ENCODE measurements at places on chromosomes 2 and 18.

DNA sequence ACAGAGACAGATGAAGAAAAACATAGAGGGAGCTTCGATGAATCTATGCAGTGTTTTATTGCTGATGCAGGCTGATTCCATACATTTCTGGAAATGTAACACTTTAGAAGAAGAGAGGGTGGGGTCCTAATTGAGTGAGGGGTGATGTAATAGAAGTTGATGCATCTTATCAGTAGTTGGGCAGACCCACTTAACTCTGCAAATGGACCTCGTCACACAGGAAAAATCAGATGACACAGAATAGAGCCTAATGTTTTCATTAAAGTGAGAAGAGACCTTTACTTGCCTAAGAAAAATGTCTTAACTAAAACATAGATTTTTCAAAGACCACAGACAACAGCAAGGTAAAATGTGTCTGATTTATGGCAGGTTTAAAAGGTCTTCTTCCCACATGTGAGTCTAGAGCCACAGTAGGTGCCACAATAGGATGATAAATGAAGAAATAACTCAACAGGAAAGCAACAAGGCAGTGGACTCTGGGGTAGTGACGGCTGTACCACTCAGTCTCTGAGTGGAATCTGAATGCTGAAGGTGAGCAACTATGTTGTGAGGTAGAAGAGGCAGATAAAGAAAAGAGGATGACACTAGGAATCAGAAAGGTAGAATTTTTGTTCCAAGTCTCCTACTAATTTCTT, 414.7 kb upstream of the PIK3C3 start:
- DNase-seq: no peak

GRCh38 chr2:205902041-205902899, 183.7 kb downstream of the INO80D start:
- no peak for DNase-seq

GRCh38 chr2:12803607-12804006, 86.9 kb downstream of the TRIB2 start:
- DNase-seq: no peak

GRCh38 chr2:86821306-86821705, 30.6 kb upstream of the CD8A start:
- no peak for DNase-seq

- DNase-seq: no peak
Observed at GRCh38 chr2:17133052-17133671, 385.1 kb downstream of the RAD51AP2 start.

- no peak for DNase-seq
Observed at GRCh38 chr2:122150524-122151280, 395.3 kb downstream of the TSN start.

DNA sequence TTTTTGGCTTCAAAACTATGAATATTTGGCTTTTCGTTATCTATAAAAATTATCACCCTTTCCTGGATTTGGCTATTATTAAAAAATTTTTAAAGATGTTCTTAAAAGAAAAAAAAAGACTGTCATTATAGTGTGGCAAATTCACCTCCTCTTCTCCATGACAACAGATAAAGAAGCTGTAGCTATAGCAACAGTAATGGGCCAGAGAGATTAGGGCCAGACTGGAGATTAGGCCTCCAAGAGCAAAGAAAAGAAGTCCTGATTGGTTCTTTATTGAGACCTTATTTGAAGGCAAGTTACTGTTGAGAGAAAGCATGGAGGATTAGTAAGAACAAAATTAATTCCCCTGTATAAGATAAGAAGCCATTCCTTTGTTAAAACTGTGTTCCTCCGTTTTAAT, 812.5 kb downstream of the DCC start:
- DNase-seq: no peak

Data from Calu3 (cell line).